ENCODE measurements at places on chromosomes 3 and 15.

DNA sequence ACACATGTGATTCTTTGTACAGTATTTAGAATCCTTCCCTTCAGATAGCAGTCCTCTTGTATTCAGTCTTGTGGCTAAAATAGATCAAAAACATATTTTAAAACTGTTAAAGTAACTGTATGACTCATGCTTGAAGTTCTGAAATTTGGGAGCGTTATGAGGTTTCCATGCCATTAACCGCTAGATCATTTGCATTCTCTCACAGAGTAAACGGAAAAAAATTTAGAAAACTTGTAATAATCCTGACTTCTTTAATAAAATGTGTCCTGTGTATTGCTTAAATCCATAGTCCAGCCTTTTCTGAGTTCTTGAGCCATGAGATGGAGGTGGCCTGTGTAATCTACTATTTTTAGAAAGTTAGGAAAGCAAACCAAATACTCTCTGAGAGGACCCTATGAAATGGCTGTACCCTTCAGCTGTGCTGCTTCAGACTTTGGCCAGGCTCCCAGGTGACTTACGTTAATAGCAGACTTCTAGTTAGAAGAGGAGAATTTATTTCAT is 33.8 kb downstream of the MBNL1 start:
- DNase-seq, result no peak

DNA sequence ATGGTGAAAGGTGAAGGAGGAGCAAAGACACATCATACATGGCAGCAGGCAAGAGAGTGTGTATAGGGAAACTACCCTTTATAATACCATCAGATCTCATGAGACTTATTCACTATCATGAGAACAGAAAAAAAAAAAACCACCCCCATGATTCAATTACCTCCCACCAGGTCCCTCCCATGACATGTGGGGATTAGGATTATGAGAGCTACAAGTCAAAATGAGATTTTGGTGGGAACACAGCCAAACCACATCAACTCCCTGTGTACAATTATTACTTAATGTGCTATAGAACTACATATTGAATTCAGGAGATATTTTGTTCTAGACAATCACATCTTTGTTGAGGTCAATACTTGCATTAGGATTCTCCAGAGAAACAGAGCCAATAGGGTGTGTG is 313.4 kb downstream of the CNTN6 start:
- no peak for DNase-seq

GRCh38 chr3:187747506-187747905 is 2.2 kb upstream of the BCL6 start:
- no peak for DNase-seq

GRCh38 chr3:9746330-9746729 is 3.4 kb upstream of the OGG1 start:
- DNase-seq, result no peak

DNA sequence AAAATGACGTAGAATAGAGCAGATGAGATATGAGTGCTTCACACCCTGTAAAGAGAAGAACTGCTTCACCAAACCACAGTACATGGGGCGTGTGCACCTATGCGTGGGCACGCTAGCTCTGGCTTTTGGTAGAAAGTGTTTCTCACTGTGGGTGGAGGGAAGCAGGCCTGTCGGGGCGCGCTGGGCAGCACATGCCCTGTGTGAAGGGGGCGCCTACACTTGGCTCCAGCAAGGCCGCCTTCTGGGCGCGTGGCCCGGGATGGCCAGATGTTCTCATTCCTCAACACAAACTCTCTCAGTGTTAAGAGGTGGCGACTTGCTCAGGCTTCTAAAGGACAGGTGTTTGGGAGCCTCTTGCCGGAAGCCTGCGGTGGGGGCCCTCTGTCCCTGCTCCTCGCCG is 90.0 kb downstream of the FBLN2 start:
- DNase-seq, result no peak

- DNase-seq, result no peak
Measured at GRCh38 chr3:30659270-30660130, 53.1 kb downstream of the TGFBR2 start.

- DNase-seq, result no peak
Measured at GRCh38 chr3:132626955-132627354, 29.9 kb downstream of the ACKR4 start.

DNA sequence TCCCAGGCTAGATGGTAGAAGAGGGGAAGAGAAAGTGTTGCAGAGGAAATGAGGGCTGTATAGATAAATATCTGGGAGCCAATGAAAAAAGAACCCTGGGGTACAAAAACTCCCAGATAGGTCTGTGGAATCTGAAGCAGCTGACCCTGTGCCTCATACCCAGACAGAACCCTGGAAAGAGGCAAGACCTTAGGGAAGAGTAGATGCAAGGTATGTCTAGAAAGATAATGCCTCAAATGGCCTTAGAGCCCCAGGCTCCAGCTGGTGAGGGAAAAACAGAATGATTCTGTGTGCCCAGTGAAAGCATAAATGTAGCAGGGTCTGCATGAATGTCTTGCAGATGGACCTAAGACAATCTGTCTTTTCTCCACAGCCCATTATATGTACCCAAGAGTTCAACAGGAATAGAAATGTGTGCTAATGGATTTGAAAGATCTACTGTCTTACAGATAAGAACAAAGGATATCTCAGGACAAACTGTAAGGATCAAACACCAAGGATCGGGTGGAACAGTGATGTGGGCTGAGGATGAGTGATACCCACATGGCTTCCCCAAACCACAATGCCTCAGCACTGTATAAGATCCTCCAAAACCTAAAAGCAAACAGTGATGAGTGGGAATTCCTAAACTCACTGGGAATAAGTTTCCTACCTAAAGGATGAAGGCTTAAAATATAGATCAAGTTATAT is 58.8 kb downstream of the NCEH1 start:
- DNase-seq, result no peak

DNA sequence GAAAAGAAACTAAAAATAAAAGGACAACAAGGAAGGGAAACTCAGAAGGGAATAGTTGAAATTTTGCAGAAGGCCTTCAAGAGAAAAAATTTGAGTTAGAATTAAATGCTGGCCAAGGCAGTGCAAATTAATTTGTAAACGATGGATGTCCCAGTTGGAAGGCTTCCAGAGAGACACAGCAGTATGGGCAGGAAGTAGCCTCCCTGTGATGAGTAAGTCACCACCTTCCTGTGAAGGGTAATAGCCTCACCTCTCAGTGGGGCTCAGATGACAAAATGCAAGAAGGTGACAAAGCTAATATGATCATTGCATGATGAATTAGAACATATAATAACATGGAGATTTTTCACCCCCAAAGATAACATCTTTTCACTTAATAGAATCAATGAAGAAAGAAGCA is 27.3 kb upstream of the TMCO5A start:
- no peak for DNase-seq

DNA sequence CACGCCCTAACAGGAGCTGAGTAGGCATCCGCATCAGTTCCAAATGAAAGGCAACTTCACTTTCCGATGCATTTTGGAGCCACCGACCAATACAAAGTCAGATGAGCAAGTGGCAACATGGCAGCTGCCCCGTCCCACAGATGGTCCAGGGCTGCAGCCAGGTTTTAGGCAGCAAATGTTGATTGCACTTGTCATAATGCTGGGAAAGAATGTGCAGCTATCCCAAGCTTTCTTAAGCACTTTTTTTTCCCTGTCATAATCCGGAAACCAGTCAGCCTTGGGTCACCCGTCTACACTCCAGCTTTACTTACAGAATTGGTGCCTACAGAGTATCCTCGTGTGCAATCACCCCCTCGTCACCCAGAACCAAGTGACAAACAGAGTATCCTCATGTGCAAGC is 147.7 kb downstream of the CHSY1 start:
- no peak for DNase-seq

DNA sequence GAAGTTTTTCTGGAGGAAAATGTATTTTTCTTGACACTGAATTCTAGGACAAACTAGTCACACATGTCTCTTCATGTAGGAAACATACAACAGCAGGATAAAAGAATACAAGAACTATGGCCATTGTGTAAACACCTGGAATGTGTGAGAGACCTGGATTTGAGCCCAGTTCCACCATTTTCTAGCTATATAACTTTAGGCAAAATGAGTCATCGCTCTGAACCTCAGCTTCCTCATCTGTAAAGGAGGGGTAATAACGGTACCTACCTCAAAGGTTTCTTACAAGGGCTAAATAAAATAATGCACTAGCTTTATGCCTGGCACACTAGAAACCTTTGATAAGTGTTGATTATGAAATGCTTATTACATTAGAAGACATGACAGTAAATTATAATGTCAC is 57.8 kb downstream of the RIOX2 start:
- no peak for DNase-seq

DNA sequence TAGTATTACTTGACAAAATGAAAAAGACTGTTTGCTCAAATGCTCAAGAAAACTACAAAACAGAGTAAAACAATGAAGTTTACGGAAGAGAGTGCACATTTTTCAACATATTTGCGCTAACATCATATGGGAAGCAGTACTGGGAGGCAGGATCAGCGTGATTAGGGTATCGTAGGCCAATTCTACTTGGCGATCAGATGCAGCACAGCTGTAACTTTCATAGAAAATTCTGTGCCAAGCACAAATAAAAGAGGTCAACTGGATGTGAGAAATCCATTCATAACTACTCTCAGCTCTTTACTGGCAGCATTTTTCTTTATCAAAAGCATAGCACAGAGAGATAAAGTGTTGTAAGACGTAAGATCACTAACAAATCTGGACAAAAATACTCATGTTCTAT is 1196.3 kb upstream of the GBE1 start:
- no peak for DNase-seq

DNA sequence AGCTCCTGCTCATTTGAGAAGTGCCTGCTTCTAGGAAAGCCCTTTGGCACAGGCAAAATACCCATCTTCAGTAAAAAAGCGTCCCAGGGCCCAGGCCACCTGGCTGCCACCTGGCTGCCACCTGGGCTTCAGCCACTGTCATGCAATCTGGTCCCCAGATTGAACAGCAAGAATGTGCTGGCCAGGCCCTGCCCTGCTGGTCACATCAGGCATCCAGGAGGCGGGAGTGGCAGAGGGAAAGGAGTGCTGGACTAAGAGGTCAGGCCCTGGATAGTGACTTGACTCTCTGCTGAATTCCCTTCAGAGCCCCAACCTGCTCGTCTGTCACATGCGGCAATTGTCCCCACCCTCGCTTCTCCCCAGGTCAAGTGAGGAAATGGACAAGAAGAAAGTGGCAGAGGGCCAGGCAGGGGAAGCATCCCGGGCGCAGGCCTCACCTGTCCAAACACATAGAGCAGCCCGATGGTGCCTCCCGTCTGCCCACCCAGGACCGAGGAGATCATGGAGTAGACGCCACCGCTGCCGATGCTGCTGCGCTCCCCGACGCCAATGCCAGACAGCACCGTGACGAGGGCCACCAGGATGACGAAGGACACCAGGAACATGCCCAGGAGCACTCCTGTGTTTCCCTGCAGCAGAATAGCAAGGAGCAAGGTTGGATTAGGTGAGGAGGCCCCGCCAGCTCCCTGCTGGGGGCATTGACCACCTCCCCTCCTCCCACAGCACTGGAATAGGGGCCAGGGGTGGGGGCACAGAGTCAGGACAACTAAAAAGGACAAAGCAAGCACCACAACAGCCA is 25.5 kb downstream of the SLC12A8 start:
- DNase-seq, result no peak

DNA sequence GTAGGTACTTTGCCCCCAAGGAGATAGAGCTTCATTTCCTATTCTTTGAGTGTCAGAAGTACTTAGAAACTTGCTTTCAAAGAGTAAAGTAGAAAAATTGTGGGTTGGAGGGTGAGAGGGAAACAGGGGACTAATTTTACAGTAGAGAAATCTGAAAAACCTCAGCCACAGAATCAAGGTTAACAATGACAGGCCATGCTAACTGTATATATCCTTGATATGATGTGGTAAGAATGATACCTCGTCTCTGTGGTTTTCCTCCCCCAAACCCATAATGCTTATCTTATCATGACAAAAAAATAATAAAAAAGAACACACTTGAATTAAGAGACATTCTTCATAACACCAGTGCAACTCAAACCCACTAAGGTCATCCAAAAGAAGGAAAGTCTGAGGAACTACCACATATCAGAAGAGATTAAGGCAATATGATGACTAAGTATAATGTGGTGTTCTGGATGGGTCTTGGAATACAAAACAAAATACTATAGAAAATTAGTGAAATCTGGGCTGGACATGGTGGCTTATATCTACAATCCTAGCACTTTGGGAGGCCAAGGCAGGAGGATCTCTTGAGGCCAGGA is 360.4 kb downstream of the ULK4 start:
- no peak for DNase-seq

- no peak for DNase-seq
Measured at GRCh38 chr3:9279966-9280365, 30.5 kb upstream of the SRGAP3 start.

All from effector memory CD8-positive, alpha-beta T cell (primary cell).